IMR-90 (cell line): ENCODE measurements at places on chromosomes 7 and 10. TPM values are rescaled to one million over a fixed set of nuclear protein-coding genes. Genes with fewer than 3 reads are reported as not detected.

ZNF32 gene
- total RNA-seq: 21.4 and 31.2 TPM in 2 replicates

DNA sequence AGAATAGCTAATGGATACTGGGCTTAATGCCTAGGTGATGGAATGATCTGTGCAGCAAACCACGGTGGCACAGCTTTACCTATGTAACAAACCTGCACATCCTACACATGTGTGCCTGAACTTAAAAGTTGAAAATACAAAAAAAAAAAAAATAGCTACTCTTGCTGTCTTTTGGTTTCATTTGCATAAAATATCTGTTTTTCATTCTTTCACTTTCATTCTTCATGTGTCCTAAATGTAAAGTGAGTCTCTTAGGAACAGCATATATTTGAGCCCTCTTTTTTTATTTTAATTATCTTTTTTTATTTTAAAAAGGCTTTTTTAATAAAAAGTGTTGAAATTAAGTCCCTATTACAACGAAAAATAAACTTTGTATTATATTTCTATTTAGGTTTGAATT lies 836.1 kb upstream of the KCND2 start:
- DNase-seq: no peak

GRCh38 chr7:113408999-113409398 lies 290.6 kb upstream of the SMIM30 start:
- DNase-seq: no peak

DNA sequence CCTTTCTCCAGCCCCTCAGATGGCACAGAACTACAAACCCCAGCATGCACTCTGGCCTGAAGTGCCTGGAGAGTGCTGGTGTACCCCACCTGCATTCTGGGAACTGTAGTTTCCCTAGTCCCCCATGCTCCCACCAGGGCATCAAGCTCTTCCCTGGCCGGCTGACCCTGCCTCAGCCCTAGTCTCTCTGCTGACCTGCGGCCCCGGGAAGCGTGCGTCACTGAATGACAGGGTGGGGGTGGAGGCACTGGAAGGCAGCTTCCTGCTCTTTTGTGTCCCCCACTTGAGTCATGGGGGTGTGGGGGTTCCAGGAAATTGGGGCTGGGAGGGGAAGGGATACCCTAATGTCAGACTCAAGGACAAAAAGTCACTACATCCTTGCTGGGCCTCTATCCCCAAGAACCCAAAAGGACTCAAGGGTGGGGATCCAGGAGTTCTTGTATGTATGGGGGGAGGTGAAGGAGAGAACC lies 2.1 kb downstream of the NOS3 start:
- DNase-seq: no peak

DNA sequence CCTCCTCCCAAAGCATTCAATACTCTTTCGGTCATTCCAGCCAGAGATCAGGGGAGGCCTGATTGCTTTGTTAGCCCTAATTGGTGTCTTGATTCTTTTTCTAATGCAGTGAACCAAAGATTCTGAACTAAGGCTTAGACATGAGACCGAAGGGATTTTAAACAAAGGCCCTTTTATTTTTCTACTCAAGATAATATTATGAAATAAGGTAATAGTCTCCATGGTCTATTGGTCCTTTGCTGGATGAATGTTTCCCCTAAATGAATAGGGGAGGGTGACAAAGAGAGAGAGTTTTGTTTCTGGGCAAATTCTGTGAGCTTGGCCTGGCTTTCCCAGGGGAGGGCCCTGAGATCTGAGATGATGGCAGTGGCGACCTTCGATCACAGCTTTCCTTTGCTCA lies 449.1 kb downstream of the TYW1 start:
- DNase-seq: no peak
